Stromal cell of bone marrow (primary cell): ENCODE measurements at places on chromosomes 12 and 14.
A peak's percentile ranks its signal among the peaks of the same experiment; 100 is the strongest.

GRCh38 chr14:39426605-39427004, 5.6 kb downstream of the FBXO33 start:
- DNase-seq: peak; percentile 48

DNA sequence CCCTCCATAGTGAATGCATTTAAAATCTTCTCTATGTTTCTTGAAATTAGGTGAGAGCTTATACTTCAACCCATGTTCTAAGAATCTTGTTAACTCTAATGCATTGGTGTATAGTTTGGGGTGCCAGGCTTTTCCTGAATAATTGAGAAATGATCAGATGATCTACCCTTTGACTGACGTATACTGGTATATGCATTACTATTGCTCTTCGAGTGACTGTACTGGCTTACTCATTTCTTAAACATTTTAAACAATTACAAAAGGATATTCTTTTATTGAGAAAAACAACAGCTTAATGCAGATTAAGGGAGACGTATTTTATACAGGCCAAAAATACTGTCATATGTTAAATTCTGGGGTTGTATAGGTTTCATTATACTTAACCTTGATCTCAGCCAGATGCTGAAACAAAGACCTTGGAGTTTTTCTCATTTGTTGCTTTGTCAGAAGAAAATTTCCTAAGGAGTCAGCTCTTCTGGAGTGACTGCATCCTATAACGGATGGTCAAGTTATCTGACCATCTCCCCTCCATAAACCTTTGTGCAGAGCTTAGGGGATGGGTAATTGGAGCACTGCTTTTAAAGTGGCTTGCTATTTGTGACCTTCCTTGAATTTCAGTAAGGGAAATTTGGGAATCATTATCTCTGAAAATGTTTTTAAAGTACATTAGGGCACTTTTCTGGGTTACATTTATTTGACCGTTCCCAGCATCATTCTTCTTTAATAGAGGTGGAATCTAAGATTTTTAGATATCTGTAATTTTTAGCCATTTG, 507.6 kb downstream of the PCNX1 start:
- no peak for DNase-seq

- DNase-seq: no peak
Observed at GRCh38 chr12:93167841-93168492, 209.8 kb upstream of the NUDT4 start.

DNA sequence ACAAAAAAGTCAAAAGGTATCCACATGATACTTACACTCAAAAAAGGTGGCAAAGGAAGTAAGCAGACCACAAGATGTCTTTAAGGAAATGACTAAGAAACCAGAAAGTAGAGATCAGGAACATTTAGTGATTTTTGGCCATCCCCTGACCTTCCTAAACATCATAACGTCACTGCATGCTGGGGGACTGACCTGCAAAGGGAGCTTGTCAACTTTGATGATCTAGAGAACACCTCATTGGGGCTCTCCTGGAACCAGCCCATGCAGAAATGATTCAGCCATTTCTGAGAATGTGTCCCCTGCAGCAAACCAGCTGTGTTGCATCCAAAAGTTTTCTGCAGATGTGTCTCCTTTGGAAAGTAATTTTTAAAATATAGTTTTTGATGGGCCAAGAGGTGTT, 152.2 kb upstream of the RASSF8 start:
- DNase-seq: no peak

GRCh38 chr12:97767347-97767746, 304.7 kb downstream of the RMST start:
- no peak for DNase-seq
